GM23338 (cell line): ENCODE measurements at places on chromosomes 1 and 21. TPM values are rescaled to one million over a fixed set of nuclear protein-coding genes. Genes with fewer than 3 reads are reported as not detected.

GRCh38 chr1:171654942-171655745 is 2.7 kb upstream of the MYOC start:
- DNase-seq, result peak; percentile 92
- no peaks in the 10 kb centered on the region for H3K36me3 ChIP-seq
- H3K27ac ChIP-seq, result no peak overlapping the region
- H3K27me3 ChIP-seq, result no peaks in the 10 kb centered on the region

DNA sequence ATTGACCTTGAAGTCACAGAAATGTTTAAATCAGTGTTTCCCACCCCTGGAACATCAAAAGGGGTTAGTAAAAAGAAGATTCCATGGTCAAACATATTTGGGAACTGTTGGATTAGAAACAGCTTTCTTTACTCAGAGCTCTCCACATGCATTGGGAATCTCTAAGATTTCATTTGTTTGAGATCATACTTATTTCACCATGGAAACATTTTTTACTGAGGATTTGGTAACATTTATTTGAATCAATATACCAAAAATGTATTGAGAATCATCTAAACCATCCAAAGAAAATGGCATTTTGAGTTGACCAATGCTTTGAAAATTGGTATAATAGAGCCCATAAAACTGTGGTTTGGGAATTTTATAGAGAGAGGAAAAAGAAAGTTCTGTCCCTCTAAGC is 25.3 kb downstream of the NGF start:
- DNase-seq, result no peak
- no peak overlapping the region for H3K4me3 ChIP-seq
- no peaks in the 10 kb centered on the region for H3K27me3 ChIP-seq
- no peak overlapping the region for H3K27ac ChIP-seq

GRCh38 chr1:206128196-206128595 is 11.0 kb upstream of the AVPR1B start:
- H3K27me3 ChIP-seq, result no peaks in the 10 kb centered on the region
- H3K27ac ChIP-seq, result no peak overlapping the region
- H3K36me3 ChIP-seq, result no peaks in the 10 kb centered on the region
- no peak for DNase-seq
- H3K4me1 ChIP-seq, result no peaks in the 10 kb centered on the region
- no peak overlapping the region for H3K4me3 ChIP-seq

DNA sequence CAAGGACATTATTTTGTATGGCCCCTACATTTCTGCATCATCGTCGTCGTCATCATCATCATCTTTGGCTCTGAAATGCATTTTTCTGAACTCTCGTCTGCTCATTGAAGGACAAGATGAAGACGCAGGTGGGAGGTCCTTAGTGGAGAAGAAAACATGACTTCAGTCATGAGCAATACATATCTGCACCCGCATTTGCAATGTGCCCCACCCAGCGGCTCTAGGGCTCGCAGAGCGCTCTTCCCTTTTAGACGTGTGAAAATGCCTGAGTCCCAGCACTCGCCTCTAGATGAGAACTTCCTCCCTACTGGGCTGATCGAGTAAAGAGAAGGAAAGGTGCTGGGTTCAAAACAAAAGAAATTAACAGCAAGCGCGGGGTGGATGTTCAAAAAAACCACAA is 10.1 kb downstream of the C1orf174 start:
- H3K4me1 ChIP-seq, result no peaks in the 10 kb centered on the region
- no peak for DNase-seq
- H3K4me3 ChIP-seq, result no peak overlapping the region
- no peaks in the 10 kb centered on the region for H3K27me3 ChIP-seq
- H3K27ac ChIP-seq, result no peak overlapping the region

- H3K27ac ChIP-seq, result no peak overlapping the region
- DNase-seq, result no peak
- no peaks in the 10 kb centered on the region; the same call in 1 of the 2 replicates for H3K36me3 ChIP-seq
- no peak overlapping the region for H3K4me3 ChIP-seq
Observed at GRCh38 chr1:2504949-2505272, 21.5 kb downstream of the PANK4 start.

DNA sequence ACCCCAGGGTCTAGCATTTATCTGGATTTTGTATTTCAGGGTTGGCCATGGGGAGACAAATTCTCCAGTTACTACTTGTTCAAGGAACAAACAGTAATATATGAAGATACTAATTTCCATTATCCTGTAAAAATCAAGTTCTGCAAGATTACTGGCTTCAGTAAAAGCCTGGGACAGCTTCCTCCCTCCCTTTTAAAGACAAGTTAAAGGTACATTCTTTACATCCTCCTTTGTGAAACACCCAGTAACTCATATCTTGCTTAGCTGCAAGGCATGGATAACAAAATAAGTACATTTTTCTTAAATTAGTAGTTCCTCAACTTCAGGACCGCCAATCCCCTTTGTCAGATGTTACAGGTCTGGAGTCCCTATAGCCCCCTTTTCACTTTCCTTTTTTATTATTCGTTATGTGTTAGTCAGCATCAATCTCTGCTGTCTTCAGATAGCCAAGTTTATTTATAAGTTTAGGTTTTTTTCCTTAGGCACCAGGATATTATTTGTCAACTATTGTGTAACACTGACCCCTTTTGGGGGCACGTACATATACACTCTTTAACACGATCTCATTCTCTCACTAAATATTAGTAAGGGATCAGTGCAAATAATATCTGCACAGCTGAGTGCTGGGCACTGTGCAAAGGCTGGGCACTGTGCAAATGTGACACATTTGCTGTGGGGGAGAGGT is 9.8 kb downstream of the ERRFI1 start:
- H3K4me3 ChIP-seq, result no peak overlapping the region
- H3K27me3 ChIP-seq, result no peaks in the 10 kb centered on the region
- peaks cover 62% of the 10 kb centered on the region for H3K4me1 ChIP-seq
- no peak for DNase-seq
- H3K36me3 ChIP-seq, result peaks cover 27% of the 10 kb centered on the region

DNA sequence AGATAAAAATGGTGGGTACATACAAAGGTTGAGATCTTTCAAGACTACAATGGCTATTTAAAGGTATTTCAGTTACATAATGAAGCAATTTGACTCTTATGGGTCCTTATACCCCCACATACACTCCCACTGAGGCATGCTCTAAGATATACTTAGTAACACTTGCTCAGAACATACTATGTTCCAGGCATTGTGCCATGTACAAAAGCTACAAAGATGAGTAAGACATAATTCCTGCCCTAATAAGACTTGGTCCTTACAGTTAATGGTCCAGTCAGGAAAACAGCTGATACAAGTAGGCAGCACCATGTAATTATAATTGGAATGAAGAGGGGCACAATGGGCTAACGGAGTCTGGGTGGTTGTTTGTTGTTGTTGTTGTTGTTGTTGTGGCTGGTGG is 166.7 kb upstream of the BEND5 start:
- H3K27me3 ChIP-seq, result no peaks in the 10 kb centered on the region
- no peak for DNase-seq
- no peaks in the 10 kb centered on the region for H3K36me3 ChIP-seq
- no peak overlapping the region for H3K4me3 ChIP-seq
- no peaks in the 10 kb centered on the region for H3K4me1 ChIP-seq

- H3K27ac ChIP-seq, result no peak overlapping the region
- H3K4me3 ChIP-seq, result no peak overlapping the region
- no peaks in the 10 kb centered on the region for H3K36me3 ChIP-seq
- no peaks in the 10 kb centered on the region for H3K27me3 ChIP-seq
Observed at GRCh38 chr1:242761556-242761955, 237.1 kb upstream of the PLD5 start.

- DNase-seq, result no peak
- H3K4me3 ChIP-seq, result no peak overlapping the region
- H3K4me1 ChIP-seq, result no peaks in the 10 kb centered on the region
- H3K27me3 ChIP-seq, result no peaks in the 10 kb centered on the region
- H3K36me3 ChIP-seq, result no peaks in the 10 kb centered on the region
Observed at GRCh38 chr1:192901500-192901899, 92.7 kb downstream of the RGS2 start.

DNA sequence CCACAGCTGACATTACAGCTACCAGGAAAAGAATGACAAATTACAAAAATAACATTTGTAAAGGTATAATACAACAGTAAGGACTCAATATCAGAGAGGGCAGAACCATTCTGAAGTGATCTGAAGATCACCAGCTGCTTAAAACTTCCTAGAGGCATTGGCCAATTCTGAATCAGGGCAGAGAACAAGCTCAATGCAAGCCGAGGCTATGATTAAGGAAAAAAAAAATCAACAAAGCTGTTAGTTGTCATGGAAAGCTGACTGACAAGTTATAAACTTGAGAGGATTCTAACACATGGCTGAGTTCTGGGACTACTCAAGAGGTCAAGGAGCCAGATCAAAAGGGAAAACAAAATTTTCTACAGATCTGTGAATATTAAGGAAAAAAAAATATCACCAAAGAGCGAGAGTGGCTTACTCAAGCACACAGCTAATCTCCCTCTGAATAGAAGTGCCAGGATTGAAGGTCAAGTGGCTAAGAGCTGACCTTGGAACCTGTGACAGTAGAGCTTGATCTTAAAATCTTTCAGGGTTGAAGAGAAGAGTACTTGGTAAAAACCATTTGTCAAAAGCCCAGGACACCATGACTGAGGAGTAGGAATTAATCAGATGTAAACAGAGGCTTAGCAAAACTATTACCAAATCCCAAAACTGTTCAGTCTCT is 383.4 kb downstream of the USP25 start:
- H3K4me3 ChIP-seq, result no peak overlapping the region
- no peak overlapping the region for H3K27ac ChIP-seq
- no peaks in the 10 kb centered on the region for H3K4me1 ChIP-seq
- no peak for DNase-seq
- H3K27me3 ChIP-seq, result no peaks in the 10 kb centered on the region
- H3K36me3 ChIP-seq, result no peaks in the 10 kb centered on the region

DNA sequence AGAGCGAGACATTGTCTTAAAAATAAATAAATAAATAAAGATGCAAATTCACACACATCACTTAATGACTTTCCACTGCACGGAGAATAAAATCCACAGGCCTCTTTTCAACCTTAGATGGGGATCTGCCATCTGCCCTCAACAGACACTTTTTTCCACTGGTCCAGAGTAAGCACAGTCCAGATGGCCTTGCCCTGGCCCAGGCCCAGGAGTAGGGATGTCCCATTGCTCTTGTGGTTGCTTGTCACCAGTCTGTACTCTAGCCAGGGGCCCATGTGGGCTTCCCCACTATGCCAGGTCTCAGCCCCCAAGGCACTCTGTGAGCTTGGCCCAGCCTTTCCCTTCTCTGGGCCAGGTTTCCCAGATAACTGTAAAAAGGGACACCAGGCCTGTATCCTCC is 17.4 kb downstream of the PLOD1 start:
- DNase-seq, result no peak
- H3K27me3 ChIP-seq, result no peaks in the 10 kb centered on the region
- H3K27ac ChIP-seq, result no peak overlapping the region
- peaks cover 4% of the 10 kb centered on the region; the same call in 1 of the 2 replicates for H3K36me3 ChIP-seq
- no peak overlapping the region for H3K4me3 ChIP-seq

- no peak overlapping the region for H3K4me3 ChIP-seq
- H3K27ac ChIP-seq, result no peak overlapping the region
- H3K36me3 ChIP-seq, result no peaks in the 10 kb centered on the region; the same call in 1 of the 2 replicates
Observed at GRCh38 chr1:206893380-206893779, 3.9 kb upstream of the IL24 start.

DNA sequence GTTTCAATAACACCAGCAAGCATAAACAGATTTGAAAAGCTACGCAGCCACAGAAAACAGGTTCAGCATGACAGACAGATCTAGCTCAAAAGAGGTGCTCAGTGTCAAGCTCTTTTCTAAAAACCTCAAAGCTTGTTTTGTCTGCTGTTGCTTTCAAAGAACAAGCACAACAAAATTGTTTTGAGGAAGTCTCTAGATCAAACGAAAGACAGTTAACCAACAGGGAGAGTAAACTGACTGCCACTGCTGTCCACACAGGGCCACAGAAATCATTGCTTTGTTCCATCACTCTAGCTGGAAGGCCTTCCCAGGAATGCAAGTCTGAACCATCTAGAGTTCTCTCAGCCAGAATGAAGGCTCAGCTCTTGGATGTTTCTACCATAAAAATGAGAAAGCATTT is 12.8 kb downstream of the APP start:
- H3K4me3 ChIP-seq, result no peak overlapping the region
- H3K4me1 ChIP-seq, result peaks cover 64% of the 10 kb centered on the region
- H3K27ac ChIP-seq, result peak overlapping the region; percentile 32

- H3K27ac ChIP-seq, result no peak overlapping the region
- H3K4me1 ChIP-seq, result peaks cover 12% of the 10 kb centered on the region
- no peaks in the 10 kb centered on the region for H3K36me3 ChIP-seq
- no peak overlapping the region for H3K4me3 ChIP-seq
Observed at GRCh38 chr21:38476385-38476784, 21.9 kb downstream of the ERG start.

DNA sequence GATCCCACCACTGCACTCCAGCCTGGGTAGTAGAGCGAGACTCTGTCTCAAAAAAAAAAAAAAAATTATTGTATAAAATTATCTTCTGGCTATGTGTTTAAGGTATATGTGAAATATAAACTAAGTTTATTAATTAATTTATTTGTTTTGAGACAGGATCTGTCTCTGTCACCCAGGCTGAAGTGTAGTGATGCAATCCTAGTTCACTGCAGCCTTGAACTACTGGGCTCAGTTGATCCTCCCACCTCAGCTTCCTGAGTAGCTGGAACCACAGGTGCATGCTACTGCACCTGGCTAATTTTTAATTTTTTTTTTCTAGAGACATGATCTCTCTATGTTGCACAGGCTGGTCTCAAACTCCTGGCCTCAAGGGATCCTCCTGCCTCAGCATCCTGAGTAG is 67.9 kb downstream of the RD3 start:
- H3K27ac ChIP-seq, result no peak overlapping the region
- H3K4me1 ChIP-seq, result peaks cover 5% of the 10 kb centered on the region
- H3K4me3 ChIP-seq, result no peak overlapping the region
- H3K27me3 ChIP-seq, result no peaks in the 10 kb centered on the region
- no peak for DNase-seq

DNA sequence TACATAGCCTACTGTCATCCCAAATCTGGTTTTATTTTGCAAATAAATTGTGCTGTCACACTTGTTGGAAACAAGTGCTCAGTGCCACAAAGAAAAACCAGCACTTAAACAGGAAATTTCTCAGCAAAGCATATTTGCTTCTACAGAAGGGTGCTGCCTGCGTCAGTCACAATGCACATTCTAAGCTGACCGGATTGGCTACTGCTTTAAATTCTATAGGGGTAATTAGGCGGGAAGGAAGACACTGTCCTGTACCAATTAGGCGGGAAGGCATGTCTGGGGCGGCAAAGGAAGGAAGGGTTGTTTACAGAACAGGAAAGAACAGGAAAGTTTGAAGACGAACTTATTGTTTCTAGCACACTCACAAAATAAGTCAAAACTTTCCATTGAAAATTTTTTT is 2.8 kb downstream of the IFI16 start:
- H3K27me3 ChIP-seq, result peaks cover 17% of the 10 kb centered on the region
- DNase-seq, result no peak
- H3K27ac ChIP-seq, result no peak overlapping the region
- H3K4me1 ChIP-seq, result peaks cover 4% of the 10 kb centered on the region

DNA sequence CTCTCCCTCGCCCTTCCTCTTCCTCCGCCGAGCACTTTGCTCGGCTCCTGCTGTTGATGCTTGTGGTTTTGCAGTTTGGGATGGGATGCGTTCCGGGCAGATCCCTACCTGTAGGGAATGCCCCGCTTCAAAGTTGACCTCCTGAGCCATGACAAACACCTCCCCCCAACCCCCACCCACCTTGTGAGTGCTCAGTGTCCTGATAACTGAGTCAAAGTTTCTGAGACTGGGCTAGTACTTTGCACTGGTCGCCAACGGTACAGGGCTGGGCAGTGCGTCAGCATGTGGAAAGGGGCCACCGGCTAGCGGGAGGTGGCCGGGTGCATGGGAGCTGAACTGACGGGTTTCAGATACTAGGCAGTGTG is 771 bp downstream of the RABGAP1L start:
- H3K27ac ChIP-seq, result no peak overlapping the region
- peak; percentile 27 for DNase-seq
- H3K36me3 ChIP-seq, result no peaks in the 10 kb centered on the region
- H3K27me3 ChIP-seq, result peaks cover 6% of the 10 kb centered on the region; the same call in 1 of the 2 replicates

The BRDT gene
- 0.19 and 0.80 TPM in 2 replicates for total RNA-seq

The PRR9 gene
- not detected in 2 replicates for total RNA-seq

The MKNK1 gene
- total RNA-seq, result 9.7 and 11.8 TPM in 2 replicates

The ZNF670 gene
- 12.2 and 19.3 TPM in 2 replicates for total RNA-seq

The ALG6 gene
- 34.6 and 42.1 TPM in 2 replicates for total RNA-seq

The RUSC1 gene
- 57.6 and 87.7 TPM in 2 replicates for total RNA-seq

The GUCA2A gene
- total RNA-seq, result not detected in 2 replicates
